ENCODE measurements at places on chromosomes 7 and 10.
A peak's percentile ranks its signal among the peaks of the same experiment; 100 is the strongest.

GRCh38 chr10:86813982-86814381, 57.6 kb downstream of the BMPR1A start:
- no peak for DNase-seq

GRCh38 chr7:22348379-22348778, 8.6 kb downstream of the RAPGEF5 start:
- no peak for DNase-seq

DNA sequence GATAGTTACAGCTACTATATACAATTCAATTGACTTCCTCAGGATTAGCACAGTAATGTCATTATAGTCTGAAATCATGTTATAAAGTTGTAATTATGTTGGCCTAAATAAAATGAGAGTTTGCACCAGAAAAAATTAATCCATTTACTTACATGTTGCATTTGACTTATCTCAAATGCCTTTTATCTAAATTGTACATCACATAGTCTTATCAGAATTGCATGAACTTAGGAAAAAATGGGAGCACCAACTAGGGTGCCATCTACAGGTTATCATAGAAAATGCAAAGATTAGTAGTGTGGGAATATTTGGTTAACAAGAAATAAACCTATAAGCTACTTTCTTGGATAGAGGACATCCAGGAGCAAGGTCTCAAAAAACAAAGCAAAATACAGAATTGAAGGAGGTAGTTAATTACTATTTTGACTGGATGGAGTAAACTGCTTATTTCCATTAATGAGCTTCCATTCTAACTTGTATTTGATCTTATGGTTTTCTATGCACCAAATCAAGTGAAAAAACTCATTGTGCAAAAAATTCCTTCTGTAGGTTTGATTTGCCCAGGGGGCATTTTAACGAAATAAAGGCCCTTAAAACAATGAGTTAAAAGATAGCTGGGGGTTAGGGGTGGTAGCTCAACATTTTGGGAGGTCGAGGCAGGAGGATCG, 60.0 kb upstream of the ORC5 start:
- no peak for DNase-seq

GRCh38 chr7:22350466-22351328, 6.3 kb downstream of the RAPGEF5 start:
- DNase-seq: no peak

DNA sequence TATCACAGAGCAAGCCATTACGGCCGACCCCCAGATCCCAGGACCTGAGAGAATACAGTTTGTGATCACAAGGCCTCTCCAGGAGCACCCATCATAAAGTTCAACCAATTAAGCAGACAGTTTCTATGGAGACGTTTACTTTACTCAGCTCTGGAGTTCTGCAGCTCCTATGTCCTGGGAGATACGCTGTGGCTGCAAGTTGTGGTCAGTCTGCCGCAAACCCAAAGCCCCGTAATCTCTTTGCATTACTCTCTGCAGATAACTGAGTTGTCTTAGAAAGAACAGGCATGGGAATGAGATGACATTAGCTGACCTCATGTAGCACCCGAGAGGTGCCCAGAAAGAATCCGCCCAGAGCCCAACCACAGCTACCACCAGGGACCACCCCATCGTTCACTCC, 305.1 kb downstream of the FGFR2 start:
- no peak for DNase-seq

- no peak for DNase-seq
Measured at GRCh38 chr10:132970641-132971438, 28.5 kb upstream of the CFAP46 start.

DNA sequence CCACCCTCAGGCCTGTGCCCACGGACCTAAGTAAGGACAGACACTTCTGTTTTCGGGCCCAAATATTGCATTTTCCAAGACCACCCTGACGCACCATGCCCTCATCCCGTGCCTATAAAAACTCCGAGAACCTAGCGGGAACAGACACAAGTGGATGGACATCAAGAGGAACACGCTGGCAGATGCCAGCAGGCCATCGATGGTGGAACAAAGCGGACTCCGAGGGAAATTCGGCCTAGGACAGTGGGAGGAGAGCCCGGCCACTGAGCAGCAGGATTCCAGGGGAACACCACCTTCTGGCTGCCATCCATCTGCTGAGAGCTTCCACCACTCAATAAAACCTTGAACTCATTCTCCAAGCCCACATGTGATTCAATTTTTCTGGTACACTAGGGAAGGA, 243.6 kb upstream of the ZWINT start:
- DNase-seq: no peak

GRCh38 chr10:3197348-3198003, 24.9 kb upstream of the PITRM1 start:
- peak; percentile 26 for DNase-seq

- DNase-seq: no peak
Measured at GRCh38 chr7:1431634-1432380, 27.5 kb downstream of the MICALL2 start.

GRCh38 chr7:132275416-132276233, 300.6 kb downstream of the PLXNA4 start:
- no peak for DNase-seq

GRCh38 chr10:80720549-80720948, 182.8 kb downstream of the SH2D4B start:
- no peak for DNase-seq

GRCh38 chr10:4688601-4689000, 137.4 kb upstream of the AKR1E2 start:
- DNase-seq: no peak

DNA sequence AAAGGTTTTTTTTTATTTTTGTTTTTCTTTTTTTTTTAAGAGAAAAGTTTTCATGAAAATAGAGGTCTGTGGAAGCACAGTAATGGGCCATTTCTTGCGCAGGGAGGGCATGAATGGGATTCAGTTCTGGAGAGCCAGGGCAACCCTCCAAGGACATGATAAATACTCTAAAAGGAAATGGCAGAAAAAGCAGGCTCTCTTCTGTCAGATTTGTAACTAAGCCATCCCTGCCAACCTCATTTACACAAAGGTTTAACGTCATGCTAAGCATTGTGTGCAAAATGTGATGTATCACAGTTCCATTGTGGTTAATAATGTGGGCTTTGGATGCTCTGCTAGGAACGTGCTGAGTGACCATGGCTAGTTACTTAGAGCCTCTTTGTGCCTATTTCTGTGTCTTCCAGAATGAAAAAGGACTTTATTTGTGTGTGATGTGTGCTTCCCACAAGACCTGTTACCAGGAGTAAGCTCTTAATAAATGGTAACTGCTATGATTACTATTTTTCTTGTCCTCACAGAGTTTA, 1095.9 kb upstream of the SORCS1 start:
- no peak for DNase-seq

DNA sequence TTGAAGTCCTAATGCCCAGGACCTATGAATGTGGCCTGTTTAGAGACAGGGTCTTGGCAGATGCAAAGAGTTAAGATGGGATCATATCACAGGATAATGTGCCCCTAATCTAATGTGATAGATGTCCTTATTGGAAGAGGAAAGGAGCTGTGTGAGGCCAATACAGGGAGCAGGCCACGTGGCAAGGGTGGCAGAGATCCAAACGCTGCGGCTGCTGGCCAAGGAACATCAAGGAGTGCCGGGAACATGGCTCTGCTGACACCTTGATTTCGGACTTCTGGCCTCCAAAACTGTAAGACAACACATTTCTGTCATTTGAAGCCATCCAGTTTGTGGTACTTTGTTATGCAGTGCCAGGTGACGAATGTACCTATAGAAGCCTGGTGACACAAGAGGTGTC, 37.7 kb upstream of the EZH2 start:
- DNase-seq: no peak

- no peak for DNase-seq
Measured at GRCh38 chr10:15118615-15119014, 21.5 kb downstream of the RPP38 start.

- DNase-seq: no peak
Measured at GRCh38 chr10:126233182-126234148, 154.8 kb downstream of the ADAM12 start.

- no peak for DNase-seq
Measured at GRCh38 chr7:47119261-47119865, 462.5 kb downstream of the TNS3 start.

GRCh38 chr10:836782-837181, 94.7 kb downstream of the LARP4B start:
- no peak for DNase-seq

- no peak for DNase-seq
Measured at GRCh38 chr10:716821-717220, 27.4 kb upstream of the DIP2C start.

GRCh38 chr7:50276483-50276882, 28.0 kb upstream of the IKZF1 start:
- DNase-seq: no peak

DNA sequence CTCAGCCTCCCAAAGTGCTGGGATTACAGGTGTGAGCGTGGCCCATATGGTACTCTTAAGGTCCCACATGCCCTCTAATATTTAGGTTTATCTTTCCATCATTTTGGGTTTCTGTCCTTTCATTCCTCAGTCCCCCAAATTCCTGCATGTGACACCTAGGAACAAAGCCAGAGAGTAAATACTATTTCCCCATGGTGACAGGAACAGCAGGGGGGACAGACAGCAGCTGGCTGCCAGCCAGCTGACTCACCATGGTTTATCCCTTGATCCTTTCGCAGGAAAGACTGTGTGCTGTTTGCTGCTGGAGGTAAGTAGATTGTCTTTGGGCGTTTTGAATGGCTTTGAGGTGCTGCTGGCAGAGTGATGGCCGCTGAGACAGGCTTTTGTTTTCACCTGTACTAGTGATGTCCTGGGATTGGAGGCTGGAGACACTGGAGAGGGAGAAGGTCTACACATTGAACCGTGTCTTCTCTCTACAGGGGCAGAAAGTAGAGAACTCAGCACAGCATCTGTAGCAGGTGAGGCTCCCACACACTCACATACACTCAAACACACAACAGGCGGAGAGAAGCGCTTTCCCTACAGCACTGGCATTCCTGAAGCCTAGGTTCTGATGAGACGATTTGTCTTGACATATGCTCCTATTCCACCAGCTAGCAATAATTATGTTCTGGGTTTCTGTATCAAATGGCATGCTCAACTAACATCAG, 83.7 kb upstream of the EFCAB10 start:
- no peak for DNase-seq

- DNase-seq: no peak
Measured at GRCh38 chr10:71627230-71627939, 92.2 kb downstream of the C10orf105 start.

DNA sequence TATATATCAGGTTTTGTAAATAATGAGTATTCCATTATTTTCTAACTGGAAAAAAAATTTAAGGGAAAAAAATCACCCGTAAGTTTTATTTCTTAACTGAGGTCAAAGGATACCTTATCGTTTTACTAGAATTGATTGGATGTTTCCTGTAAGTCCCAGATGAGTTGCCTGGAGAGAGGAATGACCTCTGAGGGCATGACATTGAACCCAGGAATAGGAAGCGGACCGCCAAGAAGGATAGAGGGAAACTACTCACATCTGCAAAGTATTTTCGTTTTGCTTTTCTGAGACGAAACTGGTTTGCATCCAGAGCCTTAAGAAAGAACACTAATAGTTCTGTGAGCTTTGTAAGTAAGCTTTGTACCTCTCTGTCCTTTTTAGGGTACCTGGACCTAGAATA, 17.4 kb downstream of the RABGEF1 start:
- DNase-seq: no peak

GRCh38 chr10:12308057-12308456, 41.3 kb upstream of the CAMK1D start:
- DNase-seq: no peak

GRCh38 chr7:2687338-2687869, 598 bp upstream of the AMZ1 start:
- DNase-seq: no peak

DNA sequence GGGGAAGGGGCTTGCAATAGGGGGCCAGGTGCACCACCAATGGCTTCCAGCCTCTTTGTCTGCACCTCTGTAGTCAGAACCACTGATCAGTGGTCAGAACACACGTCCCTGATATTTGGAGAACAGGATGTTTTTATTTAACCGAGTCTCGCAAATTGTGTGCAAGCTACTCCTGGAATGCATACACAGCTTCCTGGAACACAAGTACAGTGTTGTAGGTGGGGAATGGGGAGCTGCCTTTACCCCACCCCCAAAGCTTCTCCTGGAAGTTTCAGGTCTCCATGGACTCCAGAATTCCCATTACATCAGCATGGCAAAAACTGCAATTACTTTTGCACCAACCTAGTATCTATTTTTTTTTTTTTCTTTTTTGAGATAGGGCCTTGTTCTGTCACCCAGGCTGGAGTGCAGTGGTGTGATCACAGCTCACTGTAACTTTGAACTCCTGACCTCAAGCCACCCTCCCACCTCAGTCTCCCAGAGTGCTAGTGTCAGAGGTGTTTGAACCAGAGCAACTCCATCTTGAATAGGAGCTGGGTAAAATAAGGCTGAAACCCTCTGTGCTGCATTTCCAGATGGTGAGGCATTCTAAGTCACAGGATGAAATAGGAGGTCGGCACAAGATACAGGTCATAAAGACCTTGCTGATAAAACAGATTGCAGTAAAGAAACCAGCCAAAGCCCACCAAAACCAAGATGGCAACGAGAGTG, 374.0 kb downstream of the CALN1 start:
- DNase-seq: no peak

GRCh38 chr7:105673367-105674084, 92.2 kb upstream of the EFCAB10 start:
- no peak for DNase-seq

DNA sequence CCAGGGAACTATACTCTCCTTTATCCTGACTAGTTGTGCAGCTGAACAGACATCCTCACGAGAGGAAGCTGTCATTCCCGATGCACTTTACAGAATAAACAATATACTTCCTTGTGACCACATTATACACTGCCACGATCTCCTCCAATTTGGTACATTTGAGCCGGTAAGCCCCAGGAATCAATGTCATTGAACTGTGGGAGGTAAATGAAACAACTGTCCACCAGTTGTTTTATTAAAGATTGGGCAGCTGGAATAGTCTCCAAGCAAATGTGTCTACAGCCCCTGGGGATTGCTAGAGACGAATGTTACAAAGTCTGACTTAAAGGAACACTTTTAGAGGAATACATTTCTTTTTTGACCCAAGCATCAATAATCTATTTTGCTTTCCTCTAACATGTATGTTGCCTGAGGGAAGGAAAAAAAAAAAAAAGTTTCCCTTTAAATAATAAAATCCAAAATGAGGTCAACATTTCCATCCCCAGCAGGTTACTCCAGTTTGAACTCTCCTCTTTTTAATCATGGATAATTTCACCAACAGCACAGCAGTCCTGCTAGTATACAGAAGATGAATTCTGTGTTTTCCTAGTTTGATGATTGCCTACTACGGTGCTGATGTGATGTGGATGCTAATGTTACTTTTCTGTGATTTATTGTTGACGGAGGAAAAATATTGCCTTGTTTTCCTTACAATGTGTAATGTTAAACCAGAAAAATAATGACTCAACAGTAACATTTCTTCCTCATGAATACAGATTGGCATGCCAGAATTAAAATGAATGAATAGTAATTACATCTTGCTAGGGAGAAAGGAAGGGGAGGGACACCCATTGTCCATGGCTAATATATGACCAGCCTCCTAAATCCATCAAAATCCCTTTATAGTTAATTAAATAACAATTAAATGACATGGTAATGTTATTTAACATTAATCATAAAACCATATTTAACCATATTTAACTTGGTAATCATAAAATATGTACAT, 360.9 kb downstream of the NEBL start:
- no peak for DNase-seq

- no peak for DNase-seq
Measured at GRCh38 chr10:59536167-59537014, 173.3 kb downstream of the SLC16A9 start.

All from activated CD4-positive, alpha-beta T cell treated with anti-CD3 and anti-CD28 coated beads for 1 hour (primary cell).